ENCODE measurements at places on chromosomes 13 and 19.

DNA sequence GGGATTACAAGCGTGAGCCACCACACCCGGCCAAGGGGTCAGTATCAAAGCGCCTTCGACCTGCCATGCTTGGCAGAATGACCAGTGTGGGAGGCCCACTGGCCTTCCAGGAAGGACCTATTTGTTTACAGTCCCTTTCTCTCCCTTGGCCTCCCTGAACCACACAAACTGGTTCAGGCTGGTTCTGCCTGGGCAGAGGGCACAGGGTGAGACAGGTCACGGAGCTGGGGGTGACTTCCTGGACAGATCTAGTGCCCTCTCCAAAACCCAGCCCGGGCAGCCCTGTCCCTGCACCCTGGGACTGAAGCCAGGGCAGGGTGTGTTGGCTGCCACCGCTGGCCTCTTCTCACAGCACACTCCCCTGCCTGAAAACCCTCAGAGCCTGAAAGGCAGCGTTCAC is 11.3 kb downstream of the PLEKHF1 start:
- peak; percentile 26 for DNase-seq

DNA sequence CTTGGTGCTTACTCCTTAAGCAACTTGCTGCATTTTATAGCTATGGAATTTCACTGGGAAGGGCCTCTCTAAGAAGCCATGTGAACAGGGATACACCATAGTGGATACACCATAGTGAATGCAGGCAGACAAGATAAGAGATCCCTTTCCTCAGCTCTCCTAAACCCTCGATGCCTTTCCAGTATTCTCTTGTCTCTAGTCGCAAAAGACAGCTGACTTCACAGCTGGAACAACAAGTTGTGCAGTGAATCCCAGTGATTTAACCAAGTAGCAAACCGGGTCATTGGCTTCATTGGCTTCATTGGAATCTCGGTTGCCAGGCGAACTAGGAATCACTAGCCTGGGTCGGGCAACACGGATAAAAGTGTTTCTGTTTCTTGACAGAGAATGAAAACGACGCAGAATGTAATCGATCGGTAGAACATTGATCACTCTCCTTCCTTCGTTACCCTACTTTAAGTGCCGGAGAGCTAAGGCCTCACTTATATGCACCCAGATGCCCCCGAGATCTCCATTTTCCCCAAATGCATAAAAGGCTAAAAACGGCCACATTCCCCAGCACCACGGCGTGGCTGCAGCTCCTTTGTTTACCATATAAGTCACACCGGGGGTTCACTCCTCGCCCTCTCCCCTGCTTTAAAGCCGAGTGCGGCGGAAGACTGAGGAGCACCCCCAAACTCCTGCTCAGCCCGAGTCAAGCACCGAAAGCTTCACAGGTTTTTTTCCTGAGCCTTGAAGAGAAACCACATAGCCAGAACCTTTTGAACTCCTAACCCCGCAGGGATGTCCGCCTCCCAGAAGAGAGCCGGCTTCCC is 674 bp downstream of the TRPC4 start:
- no peak for DNase-seq

- DNase-seq = peak; percentile 72
Measured at GRCh38 chr19:1650650-1651567, 1.5 kb downstream of the TCF3 start.

DNA sequence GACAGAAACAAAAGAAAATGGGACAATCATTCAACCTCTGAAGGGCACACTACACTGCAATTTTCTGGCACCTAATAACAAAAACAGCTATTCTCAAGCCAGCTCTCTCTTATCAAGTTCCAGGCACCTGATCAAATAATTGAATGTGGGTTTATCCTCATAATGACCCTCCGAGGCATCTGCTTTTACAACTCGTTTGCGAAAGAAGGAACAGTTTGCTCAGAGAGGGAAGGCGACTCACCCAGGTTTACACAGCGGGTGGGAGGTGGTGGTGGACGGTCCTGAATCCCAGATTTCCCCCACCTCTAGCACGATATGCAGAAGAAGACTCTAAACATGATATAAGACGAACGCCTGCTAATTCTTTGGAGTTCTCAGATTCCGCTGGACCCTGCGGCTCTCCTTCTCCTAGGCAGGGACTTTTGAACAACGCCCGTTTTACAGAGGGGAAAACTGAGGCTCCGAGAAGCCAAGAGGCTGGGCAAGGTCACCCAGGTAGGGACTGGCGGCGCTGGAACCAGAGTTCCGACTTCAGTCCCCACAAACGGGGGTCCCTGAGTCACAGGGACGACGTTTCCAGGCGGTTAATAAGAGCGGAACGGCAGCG is 641 bp downstream of the SGTA start:
- no peak for DNase-seq

DNA sequence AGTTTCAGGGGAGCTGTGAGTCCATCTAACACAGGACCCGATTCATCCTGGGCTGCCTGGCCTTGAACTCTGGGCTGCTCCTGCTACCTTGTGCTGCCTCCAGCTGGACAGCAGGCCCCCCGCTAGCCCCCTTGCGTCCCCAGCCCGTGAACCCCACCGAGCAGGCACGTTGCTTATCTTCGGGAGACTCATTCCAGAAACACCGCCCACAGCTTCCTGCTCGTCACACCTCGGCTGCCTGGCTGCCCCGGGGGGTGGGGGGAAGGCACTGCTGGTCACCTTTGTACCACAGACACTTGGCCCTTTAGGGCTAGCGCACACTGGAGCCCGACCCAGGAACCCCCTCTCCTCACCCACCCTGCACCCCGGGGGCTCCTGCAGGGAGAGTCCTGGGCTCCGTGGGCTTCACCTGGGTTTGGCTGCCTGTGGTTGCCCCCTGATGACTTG is 48.1 kb downstream of the CRTC1 start:
- no peak for DNase-seq

DNA sequence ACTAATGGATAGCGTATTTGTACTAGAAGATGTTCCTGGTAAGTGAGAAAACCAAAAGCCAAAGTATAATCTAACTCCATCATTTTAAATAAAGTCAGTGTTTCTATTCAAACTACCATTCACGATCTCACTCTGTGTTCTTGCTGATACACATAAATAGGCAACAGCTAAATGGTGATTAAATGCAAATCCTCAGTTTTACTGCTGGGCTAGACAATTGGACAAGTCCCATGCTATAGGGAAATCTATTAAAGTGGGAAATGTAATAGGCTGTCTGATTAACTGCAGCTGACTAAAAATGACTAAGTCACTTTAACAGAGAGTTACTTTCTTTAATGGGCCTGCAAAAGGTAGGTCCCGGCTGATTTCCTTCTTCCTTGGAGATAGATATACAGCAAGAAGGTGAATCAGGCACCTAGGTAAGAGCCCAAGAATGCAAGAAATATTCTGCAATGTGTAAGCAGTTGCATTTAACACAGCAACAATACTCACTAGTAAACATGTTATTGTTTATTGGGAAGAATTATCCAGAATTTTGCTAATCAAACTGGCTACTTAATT is 298.4 kb downstream of the SLITRK6 start:
- no peak for DNase-seq

DNA sequence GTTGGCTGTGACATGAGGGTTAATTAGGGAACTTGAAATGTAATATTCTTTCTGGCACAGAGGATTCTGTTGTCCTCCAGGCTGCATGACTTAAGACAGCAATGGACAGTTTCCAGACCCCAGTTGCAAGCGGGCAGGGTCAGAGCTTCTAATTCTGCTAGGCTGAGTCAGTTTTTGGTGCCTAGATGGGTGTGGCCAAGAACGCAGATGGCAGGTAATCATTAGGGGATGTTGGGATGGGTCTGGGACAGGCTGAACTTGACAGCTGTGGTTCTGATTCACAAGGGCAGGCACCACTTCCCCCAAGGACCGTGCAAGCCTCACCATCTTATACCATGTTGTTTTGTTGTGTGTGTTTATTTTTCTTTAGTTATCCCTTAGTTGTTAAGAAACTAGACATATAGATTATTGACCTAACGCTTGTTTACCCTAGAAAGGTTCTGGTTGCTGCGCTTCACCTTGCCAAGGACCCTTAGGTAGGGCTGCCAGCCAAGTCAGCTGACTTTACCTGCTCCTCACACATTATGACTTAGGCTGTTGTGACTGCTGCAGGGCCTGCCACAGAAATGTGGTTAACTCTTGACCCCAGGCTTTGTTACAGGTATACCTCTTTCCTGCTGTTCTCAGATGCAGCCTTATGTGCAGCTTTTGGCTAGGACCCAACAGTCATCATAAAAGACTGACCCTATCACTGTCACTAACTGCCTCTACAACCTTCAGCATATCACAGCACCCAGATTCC is 117.7 kb upstream of the KLF12 start:
- no peak for DNase-seq

- DNase-seq = no peak
Measured at GRCh38 chr19:41350735-41351338, 2.9 kb downstream of the TGFB1 start.

GRCh38 chr19:7982651-7983099 is 22.8 kb downstream of the ELAVL1 start:
- DNase-seq = no peak

- DNase-seq = no peak
Measured at GRCh38 chr19:6767081-6767356, 216 bp downstream of the SH2D3A start.

DNA sequence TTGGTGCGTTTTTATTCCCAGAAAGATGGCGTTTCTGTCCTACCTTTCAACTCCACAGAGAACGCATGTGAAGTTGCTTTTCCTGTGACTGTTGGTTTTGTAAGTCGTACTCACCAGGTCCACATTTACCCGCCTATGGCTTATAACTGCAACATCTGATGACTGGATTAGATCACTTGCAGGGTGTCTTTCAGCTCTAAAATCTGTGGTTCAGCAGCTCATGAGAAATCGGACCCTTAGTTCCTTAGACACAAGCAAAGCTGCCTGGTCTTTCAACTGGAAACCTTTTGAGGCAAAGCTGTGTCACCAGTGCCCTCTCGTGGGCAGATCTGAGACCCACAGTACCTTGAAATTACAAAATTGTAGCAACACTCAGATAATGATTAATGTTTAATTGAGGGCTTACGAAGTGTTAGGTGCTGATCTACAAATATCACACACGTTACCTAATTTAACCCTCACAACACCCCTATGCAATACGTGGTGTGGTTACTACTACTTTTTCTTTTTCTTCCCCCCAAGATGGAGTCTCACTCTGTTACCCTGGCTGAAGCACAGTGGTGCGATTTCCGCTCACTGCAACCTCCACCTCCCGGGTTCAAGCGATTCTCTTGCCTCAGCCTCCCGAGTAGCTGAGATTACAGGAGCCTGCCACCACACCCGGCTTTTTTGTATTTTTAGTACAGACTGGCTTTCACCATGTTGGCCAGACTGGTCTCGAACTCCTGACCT is 65.4 kb downstream of the RUBCNL start:
- DNase-seq = peak; percentile 73

Measured in activated naive CD8-positive, alpha-beta T cell treated with anti-CD3 and anti-CD28 coated beads, Interleukin-2, amount 10 ng/mL, durations not matched to agents 7 days and 5 days (primary cell).